ENCODE measurements at places on chromosomes 3 and 15. TPM values are rescaled to one million over a fixed set of nuclear protein-coding genes. Genes with fewer than 3 reads are reported as not detected.
A peak's percentile ranks its signal among the peaks of the same experiment; 100 is the strongest.

DNA sequence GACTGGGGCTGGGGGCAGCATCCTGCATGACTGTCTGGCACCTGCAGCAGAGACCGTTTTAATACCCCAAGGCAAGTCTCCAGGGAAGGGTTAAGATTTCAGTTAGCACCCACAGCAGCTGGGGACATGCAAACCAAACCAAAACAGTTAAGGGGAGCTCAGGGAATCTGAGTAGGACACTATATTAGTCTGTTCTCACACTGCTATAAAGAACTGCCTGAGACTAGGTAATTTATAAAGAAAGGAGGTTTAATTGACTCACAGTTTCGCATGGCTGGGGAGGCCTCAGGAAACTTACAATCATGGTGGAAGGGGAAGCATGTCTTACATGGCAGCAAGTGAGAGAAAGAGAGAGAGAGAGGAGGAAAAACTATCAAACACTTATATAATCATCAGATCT is 25.3 kb downstream of the GALNT15 start:
- DNase-seq, result no peak

- no peak for DNase-seq
Observed at GRCh38 chr15:81052046-81052445, 51.3 kb downstream of the TLNRD1 start.

GRCh38 chr15:74613089-74613952 is 2.3 kb upstream of the CLK3 start:
- no peak for DNase-seq

- no peak for DNase-seq
Observed at GRCh38 chr15:93138681-93139250, 49.8 kb upstream of the RGMA start.

DNA sequence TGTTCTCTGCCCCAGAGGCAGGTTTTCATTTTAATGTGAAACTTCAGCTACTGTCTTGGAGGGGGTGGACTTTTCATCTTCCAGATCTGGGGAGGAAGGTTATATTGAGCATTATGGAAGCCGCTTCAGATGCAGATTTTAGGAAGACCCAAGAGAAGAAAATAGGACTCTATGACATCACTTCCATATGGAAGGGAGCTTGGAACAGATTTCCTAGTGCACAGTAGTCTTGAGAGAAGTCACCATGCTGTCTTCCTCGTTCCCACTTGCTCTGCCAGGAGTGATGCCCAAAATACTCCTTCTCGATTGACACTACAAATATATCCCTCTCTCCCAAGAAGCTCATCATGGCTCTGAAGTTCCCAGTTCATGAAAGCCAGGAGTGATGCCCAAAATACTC is 197.2 kb downstream of the ATP10A start:
- no peak for DNase-seq

DNA sequence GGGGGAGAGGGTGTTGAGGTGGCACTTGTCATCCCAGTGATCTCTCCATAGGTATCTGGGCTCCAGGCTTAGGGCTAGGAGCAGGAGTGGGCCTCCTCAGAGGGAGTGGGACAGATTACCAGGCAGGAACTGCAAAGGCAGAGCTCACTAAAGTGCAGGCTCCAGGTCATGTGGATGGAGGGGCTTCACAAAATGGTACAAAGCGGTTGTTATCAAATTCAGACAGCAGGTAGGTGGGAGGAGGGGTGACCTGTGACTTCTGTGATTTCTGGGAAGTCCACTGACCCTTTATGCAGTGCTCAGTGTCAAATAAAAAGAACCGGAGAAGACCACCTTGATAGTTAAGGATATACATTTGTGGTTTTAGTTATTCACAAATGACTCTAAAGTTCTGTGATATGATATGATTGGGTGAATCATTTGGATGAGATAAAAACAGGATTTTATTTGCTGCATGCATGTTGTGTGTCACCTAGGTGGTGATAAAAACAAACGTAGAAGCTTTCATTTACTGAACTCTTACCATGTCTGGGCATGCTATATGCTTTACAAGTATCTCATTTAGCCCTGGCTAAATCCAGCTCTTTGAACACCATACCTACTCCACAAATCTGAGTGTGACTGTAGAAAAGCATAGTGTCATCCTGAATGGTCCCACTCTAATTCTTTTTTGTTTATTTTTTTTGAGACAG is 20.2 kb downstream of the ST6GAL1 start:
- no peak for DNase-seq

- DNase-seq, result peak; percentile 44
Observed at GRCh38 chr15:40238532-40239403, at the start of gene PAK6. TSS of gene PAK6 (plus strand) at chr15:40239063. CDS start at chr15:40264786, 25,723 bp downstream.

DNA sequence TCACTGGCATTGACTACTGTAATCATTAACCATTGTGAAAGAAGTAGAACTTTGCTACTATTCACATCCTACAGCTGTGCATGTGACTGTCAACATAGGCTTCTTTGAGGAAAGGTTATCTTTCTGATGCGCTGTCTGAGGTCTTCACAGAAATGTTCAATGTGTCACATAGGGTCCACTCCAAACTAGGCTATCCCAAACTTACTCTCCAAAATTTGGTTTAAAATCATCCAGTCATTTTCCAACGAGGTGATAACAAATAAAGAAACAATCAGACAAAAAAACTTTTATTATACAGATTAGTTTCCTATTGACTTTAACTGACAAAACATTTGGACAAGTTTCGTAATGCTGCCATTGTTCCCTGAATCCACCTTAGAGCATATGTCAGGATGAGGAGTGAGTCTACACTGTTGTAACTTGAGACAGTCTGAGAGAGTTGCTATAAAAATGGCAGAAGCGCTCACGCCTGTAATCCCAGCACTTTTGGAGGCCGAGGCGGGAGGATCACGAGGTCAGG is 511.6 kb downstream of the PLOD2 start:
- DNase-seq, result no peak

Gene ARRDC4
- total RNA-seq, result 0.24 TPM

Measured in activated CD8-positive, alpha-beta T cell treated with anti-CD3 and anti-CD28 coated beads, Interleukin-2, amount 10 ng/mL, durations not matched to agents 7 days and 5 days (primary cell).